Inflammatory macrophage (primary cell): ENCODE measurements at places on chromosomes 5 and 9.

GRCh38 chr9:6186691-6187090, 28.9 kb upstream of the IL33 start:
- no peak for DNase-seq

DNA sequence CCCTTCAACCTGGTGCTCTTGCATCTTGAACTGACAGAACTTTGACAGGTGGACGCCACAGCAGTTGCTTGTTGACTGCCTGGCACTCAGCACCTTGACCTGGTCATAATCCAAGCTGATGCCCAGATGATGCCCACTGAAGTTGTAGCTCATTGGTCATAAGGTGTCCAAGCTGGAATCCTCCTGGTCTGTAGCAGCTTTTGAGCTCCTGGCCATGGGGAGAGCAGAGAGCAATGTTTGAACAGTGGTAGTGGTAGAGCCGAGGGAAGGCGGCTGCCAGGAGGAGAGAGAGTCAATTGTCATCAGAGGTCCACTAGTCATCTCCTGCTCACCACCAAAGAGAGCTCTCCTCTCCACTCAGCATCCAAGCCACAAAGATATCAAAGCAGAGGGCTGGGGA, 23.3 kb downstream of the CSF2 start:
- no peak for DNase-seq

GRCh38 chr5:159902444-159903121, 13.7 kb upstream of the ADRA1B start:
- DNase-seq, result no peak

DNA sequence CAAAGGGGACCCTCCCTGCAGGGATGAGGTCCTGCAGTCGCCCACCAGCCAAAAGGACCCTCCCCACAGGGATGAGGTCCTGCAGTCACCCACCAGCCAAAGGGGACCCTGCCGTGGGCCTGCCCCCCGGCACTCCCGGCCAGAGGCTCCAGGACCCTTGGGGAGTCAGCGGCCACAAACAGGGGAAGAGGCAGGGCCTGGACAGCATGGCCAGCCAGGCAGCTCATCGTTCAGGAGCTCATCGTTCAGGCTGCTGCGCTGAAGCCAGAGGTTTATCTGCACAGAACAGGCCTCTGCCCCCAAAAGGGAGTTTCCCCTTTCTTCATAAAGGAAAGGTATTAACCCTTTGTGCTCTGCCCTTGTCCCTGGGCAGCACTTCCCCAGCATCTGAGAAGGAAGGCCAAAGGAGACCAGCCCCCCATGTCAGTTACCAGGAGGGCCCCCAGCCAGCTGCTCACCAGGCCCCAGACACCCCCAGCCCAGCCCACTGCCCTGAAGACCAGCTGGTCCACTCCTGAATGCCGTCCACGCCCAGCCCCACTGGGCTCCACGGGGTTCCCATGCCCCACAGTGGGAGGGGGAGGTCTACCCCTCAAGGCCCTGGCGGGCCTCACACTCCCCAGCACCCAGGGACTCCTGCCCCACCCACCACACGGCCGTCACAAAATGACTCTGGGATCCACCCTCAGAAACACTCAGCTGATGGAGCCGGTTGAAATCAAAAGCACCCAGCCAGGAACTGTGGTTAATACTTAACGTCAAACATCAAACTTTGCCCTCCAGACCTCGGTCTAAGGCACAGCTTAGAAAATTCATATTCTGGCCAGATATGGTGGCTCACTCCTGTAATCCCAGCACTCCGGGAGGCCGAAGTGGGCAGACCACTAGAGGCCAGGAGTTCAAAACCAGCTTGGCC, 6.3 kb downstream of the SLC12A7 start:
- DNase-seq, result peak; percentile 29

GRCh38 chr9:105242557-105242956, 1.9 kb upstream of the SLC44A1 start:
- DNase-seq, result no peak

GRCh38 chr5:147382776-147383175, 127.1 kb downstream of the DPYSL3 start:
- no peak for DNase-seq

- no peak for DNase-seq
Observed at GRCh38 chr9:90665072-90665471, 22.4 kb upstream of the DIRAS2 start.

GRCh38 chr9:93902780-93903655, 52.1 kb downstream of the BARX1 start:
- no peak for DNase-seq

- DNase-seq, result no peak
Observed at GRCh38 chr9:103364753-103365152, 369.6 kb downstream of the CYLC2 start.

DNA sequence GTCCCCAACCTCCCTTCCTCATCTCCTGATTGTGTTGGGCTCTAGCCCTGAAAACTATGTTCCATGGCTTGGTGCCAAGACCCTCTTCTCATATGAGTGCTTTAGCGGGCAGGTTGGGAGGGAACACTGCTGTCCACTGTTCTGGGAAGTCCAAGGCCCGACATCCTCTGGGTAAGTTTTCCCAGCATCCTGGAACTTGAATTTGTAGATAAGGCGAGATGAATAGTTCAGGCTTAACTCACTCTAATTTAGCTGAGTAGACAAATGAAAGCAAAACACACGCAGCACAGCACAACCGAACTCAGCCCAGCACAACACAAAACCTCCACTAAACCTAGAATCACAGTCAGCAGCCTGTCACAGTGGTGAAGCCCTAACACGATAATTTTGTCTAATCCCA, 95.3 kb upstream of the SLC28A3 start:
- DNase-seq, result no peak

GRCh38 chr5:128842241-128842640, 123.0 kb upstream of the SLC27A6 start:
- DNase-seq, result no peak

DNA sequence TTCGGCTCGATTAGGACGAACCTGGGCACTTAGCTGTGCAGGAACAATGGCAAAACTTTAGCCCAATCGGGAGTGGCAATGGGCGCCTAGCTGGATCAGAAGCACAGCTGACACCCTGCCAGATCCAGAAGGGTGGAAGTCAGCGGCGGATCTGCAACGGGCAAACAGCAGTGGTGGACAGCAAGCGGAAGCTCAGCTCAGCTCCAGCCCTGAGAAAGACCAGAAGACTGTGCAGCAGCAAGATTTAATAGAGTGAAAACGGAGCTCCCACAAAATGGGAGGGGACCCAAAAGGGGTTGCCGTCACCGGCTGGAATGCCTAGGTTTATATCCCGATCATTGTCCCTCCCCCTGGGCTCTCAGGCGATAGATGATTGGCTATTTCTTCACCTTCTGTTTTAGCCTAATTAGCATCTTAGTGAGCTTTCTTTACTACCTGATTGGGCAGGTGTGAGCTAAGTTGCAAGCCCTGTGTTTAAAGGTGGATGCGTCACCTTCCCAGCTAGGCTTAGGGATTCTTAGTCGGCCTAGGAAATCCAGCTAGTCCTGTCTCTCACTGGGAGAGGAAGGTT, 1237.9 kb downstream of the CDH12 start:
- DNase-seq, result no peak

DNA sequence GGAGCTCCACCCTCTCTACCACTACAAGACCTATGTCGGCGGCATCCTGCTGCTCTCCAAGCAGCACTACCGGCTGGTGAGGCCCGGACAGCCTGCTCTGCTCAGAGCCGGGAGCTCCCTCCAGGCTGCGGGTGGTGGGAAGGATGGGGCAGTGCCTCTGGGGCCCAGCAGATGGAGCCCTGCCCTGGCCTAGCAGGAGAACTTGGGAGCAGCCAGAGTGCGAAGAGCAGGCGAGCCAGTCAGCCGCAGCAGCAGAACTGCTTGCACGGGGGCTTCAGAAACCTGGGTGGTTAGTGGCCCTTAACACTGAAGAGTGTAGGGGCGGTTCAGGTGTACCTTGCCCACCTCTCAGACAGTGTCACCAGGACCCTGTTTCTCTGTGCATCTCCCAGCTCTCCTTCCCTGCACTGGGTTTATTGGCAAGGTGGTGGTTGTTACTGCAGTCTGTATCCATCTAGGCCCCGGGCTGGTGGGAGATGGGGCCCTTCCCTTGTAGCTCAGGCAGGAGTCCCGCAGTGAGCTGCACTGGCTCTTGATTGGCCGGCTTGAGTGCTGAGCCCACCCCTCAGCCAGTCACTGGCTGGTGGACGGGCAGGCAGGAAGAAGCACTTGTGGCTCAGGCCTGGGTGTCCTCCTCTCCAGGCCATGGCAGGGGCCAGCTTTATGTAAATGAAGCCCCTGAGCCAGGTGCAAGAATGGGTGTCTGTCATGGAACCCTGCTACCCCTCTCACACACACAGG, 7.7 kb downstream of the B4GALT7 start:
- DNase-seq, result peak; percentile 65

- no peak for DNase-seq
Observed at GRCh38 chr5:124419531-124419930, 326.9 kb downstream of the ZNF608 start.

- no peak for DNase-seq
Observed at GRCh38 chr5:28810751-28811136, 1772.4 kb upstream of the CDH9 start.
